ENCODE measurements at places on chromosomes 3 and 15.

DNA sequence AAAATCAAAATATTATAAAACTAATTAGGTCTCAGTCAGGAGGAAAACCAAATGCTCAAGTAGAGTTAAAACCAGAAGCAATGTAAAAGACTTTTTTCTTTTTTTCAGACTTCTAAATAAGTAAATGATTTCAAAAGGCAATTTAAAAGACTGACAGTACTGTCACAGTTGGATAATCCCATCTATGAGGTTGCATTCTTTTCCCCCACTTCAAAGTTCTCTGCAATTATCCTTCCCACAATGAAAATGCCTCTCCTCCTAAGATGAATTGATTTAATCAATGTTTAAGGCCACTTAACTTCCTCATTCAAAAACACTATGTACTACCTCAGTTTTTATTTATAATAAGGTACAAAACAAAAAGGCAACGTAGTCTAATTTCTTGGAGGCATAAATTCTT lies 8.1 kb downstream of the MRPL3 start:
- DNase-seq: no peak

- no peak for DNase-seq
Measured at GRCh38 chr15:67853454-67853853, 13.6 kb upstream of the RNU6-1 start.

DNA sequence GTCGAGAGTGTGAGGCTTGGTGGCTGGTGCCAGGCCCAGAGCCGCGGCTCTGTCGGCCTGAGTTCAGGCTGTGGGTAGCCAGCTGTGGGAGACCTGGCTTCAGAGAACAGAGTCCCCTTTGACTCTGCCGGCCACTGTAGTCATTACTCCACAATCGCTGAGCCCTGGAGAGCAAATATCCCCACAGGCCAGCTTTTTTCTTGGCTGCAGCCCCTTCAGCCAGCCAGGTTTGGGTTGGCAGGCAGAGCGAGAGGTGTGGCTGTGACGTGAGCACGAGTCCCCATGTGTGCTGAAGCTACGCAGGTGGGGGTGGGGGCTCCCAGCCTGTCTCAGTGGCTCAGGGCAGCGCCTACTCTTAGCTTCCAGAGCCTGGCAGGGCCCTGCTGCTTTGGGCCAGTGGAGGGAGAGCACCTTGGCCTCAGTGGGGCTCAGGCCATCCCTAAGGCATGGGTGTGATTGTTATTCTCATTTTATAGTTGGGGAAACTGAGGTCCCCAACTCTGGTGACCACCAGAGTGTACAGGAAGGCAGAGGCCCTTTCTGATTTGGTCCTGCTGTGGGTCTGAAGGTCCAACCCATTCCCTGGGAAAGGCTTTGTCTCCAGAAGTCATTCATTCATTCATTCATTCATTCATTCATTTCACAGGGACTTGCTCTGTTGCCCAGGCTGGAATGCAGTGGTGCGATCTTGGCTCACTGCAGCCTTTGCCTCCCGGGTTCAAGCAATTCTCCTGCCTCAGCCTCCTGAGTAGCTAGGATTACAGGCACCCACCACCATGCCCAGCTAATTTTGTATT lies 45.7 kb upstream of the LCTL start:
- no peak for DNase-seq

DNA sequence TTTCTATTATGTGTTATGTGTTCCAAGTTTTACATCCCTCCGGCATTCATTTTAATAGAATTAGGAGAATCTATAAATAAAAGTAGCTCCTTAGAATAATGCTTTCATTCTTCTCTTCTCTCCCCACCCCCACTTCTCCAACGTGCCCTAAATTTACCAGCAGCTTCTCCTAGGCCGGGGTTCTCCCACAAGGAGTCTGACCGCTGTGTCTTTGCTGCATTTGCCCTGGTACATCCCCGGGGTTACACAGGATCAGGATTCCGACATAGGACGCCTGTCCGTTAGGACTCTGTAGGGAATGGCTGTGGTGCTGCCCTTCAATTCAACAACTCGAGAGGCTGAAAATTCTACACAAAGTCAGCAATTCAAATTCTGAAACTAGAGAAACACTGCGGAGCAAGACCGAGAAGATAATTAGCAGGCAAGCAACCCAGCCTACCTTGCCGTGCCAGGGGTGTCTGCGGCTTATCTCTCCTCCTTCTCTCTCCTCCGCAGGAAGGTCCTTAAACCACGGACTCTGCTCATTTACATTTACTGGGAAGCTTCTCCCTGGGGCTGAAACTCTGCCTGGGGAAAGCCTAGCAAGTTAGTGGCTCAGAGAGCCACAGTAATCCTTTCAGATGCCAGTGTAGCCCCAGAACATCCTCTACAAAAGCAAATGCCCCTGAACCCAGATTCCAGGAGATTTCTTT lies 18.8 kb downstream of the PCSK6 start:
- DNase-seq: no peak

GRCh38 chr15:41984622-41985021 lies 12.3 kb upstream of the EHD4 start:
- DNase-seq: no peak

DNA sequence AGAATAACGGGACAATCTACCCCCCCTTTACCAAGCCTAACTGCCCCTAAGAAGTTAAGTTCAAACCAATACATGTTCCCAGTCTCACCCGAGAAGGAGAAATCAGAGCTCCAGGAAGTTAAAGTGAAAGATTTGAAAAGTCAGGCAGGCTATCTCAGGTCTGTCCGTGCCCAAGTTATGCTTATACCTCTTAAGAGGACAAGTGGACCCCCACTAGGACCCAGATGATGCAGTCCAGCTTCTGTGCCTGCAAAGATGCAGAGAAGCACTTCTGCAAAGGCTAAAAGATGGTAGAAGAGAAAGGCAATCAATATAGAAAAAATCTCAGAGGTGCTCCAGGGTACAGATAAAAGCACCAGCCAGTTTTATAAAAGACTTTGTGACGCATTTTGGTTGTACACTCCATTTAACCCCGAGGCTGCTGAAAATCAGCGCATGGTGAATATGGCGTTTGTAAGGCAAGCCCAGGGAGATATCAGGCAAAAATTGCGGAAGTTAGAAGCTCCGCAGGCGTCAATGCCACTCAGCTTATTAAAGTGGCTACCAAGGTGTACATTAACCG lies 9.8 kb upstream of the SLC9C1 start:
- no peak for DNase-seq

- no peak for DNase-seq
Measured at GRCh38 chr3:158539414-158540014, 31.5 kb upstream of the MLF1 start.

DNA sequence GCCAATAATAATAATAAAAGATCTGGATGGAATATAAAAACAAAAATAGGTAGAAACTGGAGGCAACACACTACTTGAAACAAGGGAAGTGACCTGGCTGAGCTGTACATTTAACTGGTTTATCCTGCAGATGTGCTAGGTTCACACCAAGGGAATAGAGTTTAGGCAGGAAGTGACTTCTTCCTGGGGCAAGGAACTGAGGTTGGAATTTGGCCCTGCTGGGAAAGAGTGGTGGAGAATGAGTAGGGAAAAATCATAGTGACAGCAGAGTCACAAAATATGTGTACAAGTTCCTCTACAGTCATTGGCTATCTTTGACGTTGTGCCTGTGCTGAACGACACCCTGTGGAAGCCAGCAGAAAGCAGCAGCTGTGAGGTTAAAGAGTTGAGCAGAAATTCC lies 44.1 kb downstream of the ARHGAP11B start:
- DNase-seq: no peak

DNA sequence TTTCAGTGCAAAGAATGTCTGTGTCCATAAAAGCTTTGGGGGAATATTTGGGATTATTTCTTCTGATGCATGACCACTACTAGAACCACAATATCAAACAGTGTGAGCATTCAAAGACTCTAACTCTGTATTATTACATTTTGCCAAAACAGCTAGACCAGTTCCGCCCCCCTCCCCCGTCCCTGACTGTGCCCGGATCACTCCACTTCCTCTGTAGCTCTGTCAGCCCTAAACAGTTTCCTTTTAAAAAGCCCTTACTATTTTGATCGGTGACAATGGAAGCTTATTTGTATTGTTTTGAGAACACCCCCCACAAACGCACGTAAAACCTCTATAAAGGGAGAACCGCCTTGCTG lies 36.6 kb upstream of the EPHB3 start:
- no peak for DNase-seq

- no peak for DNase-seq
Measured at GRCh38 chr3:12148183-12148940, 10.3 kb downstream of the TIMP4 start.

DNA sequence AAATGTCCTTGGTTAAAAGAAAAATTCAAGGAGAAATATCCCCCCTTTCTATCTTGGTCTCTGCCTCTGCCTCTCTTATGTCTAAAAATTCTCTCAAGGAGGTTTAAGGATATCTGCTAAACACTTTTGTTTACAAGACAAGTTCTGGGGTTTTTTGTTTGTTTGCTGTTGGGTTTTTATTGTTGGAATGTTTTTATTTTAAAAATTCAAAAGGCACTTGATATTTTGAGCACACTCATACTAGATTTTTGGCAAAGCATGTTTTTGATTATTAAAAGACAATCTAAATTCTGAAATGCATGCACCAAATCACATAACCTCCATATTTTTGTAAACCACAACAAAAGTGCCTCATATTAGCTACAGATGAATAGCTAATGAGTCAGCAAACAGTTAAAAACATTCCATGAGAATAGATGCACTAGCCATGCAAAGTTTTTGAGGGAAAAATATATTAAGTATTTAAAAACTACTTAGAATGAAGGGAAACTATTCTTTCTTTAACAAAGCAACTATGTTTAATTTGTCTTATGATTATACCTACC lies 84.6 kb downstream of the ZBTB20 start:
- peak; percentile 23 for DNase-seq

DNA sequence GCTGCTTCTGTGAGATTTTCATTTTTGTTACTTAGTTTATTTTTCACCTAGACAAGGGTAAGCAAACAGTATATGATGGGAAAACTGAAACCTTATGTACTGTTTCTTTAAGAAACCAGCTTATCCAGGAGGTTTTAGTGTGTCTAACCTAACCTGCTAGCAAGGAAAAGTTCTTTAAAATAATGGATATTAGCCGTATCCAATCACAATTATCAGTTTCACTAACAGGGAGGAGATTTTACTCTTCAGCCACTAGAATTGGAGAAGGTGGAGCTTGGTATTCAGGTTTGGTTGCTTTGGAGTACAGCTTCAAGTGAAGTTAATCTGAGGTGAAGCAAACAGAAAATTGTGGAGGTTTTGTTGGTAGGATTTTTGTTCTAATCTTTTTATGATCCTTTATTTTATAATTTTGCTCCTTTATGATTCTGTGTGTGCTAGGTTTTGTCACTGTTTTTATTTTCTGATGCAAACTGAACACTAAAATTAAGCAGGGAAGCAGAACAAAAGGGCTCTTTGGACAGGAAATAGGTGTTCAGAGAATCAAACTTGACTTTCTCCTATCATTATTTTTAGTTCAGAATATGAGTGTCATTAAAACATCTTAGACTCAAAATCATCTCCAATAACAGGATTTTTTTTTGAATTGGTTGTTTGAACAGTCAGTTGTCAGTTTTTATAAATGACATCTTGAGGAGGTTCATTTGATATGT lies 13.0 kb downstream of the ZFAND6 start:
- peak; percentile 50 for DNase-seq

GRCh38 chr15:47983533-47983932 lies 137.3 kb upstream of the SLC24A5 start:
- DNase-seq: no peak

GRCh38 chr3:187852842-187853730 lies 107.8 kb upstream of the BCL6 start:
- DNase-seq: no peak

DNA sequence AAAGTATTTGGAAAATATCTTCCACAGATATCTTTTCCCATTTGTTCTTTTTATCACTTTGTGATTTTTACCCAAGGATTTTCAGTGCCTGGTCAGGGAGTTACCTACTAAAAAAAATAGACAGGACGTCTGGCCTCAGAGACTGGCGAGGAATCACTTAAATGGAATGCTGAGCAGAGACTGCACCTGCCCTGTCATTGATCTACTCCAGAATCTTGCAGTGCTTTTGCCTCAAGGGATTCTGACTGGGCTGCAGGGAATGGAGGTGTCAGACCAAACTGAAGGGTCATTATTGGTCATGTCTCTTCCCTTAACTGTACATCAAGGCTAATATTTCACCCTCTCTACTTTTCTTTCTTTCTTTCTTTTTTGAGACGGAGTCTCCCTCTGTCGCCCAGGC lies 12.1 kb upstream of the RYR3 start:
- DNase-seq: no peak

Data from AG09309 (cell line).